ENCODE measurements at places on chromosomes 6 and 20.

DNA sequence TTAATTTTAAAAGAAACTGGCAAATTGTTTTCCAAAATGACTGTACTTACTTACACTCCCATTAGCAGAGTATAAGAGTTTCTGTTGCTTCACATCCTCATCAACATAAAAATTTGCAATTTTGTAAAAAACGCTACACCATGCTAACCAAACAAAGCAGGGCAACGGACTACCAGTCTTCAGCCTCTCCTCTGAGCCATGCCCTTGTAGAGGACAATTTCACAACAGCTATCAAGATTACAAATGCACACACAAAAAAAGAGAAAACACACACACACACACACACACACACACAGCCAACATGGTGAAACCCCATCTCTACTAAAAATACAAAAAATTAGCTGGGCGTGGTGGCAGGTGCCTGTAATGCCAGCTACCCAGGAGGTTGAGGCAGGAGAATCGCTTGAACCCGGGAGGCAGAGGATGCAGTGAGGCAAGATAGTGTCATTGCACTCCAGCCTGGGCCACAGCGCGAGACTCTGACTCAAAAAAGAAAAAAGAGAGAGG, 4.1 kb upstream of the ADISSP start:
- no peak for DNase-seq

DNA sequence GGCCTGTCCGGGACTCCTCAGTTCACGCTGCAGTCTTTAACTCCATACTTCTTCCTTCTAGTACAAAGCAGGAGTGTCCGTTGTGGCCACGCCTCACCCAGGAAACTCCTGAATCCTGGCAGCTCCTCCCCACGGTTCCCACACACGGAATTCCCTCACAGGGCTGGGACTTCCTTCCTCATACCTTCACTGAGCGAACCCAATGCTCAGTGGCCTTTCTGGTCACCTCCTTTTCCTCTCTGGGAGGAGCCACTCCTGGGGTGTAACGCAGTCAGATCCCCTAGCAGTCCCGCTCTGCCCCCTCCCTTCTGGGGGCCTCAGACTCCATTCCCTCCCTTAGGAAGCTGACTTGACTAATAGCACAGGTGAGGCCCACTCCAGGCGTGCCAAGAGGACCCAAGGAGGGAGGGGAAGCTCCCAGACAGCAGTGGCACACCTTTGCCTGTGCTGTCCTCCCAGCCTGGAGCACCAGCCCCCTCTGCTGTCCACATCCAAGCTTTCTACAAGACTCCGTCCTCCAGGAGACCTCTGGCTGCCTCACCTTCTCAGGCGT, at the start of gene SLC52A3:
Gene SLC52A3, minus strand, starts transcription at position 75 of the 553 bp plus-strand sequence. CDS start 2,726 bp downstream, outside the sequence.
- no peak for DNase-seq

DNA sequence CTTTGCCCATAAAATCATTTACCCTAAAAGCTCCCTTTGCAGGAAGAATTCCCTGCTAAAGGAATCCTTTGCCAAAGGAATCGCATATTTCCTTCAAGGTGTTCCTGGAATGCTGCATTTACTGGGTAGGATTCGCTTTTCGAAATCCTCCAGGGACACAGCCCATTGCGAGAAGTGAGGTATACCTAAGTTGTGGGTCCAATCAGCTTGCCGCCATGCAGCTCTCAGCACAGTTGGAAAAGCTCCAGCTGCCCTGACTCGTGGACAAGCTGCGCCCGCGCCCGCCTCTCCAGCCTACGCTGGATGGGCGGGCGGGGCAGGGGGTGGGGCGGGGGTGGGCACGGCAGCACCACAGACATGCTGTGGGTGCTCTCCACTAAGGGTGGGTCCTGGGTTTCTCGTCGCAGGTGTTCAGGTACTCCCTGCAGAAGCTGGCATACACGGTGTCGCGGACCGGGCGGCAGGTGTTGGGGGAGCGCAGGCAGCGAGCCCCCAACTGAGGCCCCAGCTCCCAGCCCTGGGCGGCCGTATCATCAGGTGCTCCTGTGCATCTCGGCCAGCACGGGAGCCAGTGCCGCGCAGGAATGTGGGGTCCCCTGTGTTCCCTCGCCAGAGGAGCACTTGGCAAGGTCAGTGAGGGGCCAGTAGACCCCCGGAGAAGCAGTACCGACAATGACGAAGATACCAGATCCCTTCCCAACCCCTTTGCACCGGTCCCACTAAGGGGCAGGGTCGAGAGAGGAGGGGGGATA, 1.4 kb downstream of the NNAT start:
- no peak for DNase-seq

- no peak for DNase-seq
These were observed 18.4 kb downstream of the LCA5 start for GRCh38 chr6:79518842-79519241.

GRCh38 chr6:1250489-1251197, 61.3 kb upstream of the FOXQ1 start:
- no peak for DNase-seq

GRCh38 chr20:1857466-1857865, 37.7 kb upstream of the SIRPA start:
- peak; percentile 58 for DNase-seq
